ENCODE measurements at places on chromosomes 5 and 9.

- peak; percentile 66 for DNase-seq
Measured at GRCh38 chr5:14946815-14947620, 75.4 kb upstream of the ANKH start.

- DNase-seq = peak; percentile 74
Measured at GRCh38 chr9:131666774-131667173, 73.1 kb downstream of the RAPGEF1 start.

DNA sequence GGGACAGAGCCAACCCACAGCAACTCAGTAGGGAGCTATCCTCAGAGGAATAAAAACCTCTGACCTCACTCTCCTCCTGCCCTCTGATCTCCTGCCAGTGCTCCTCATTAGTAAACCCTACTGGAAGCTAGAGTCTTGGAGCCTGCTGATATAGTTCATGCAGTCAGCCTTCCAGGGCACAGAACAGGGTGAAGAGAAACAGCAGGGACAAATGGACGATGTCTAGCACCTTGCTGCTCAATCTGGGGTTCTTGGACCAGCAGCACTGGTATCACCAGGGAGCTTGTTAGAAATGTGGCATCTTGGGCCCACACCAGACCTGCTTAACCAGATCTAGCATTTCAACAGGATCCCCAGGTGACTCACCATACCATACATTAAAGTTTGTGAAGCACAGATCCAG, 5.5 kb upstream of the GALNT12 start:
- DNase-seq = no peak

GRCh38 chr5:112886975-112887374, 25.9 kb downstream of the SRP19 start:
- DNase-seq = peak; percentile 26

DNA sequence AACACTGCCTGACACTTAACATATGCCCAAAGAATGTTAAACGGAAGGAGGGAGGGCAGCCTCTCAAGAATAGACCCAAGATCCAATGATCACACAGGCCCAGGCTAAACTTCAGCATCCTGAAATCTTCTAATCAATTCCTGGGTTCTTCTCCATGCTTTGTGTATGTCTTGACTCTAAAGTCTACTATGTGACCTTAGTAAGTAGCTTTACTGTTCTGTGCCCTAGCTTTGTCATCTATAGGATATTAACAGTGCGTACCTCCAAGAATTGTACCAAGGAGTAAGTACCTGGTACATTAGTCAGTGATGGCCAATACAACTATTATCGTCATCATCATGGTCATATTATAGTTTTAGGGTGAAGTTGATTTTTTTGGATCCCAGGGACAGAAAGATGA, 96.6 kb downstream of the SGCD start:
- DNase-seq = no peak

DNA sequence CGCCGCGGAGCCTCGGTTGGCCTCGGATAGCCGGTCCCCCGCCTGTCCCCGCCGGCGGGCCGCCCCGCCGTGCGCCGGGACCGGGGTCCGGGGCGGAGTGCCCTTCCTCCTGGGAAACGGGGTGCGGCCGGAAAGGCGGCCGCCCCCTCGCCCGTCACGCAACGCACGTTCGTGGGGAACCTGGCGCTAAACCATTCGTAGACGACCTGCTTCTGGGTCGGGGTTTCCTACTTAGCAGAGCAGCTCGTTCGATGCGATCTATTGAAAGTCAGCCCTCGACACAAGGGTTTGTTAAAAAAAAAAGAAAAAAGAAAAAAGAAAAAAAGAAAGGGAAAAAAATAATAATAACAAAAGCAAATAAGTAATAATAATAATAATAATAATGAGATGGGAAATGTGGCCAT, 112.8 kb downstream of the GCNT1 start:
- no peak for DNase-seq

Measured in CD4-positive, alpha-beta T cell treated with Interleukin-17A for 1 hour (primary cell).